ENCODE measurements at places on chromosomes 13 and 19.
A peak's percentile ranks its signal among the peaks of the same experiment; 100 is the strongest.

DNA sequence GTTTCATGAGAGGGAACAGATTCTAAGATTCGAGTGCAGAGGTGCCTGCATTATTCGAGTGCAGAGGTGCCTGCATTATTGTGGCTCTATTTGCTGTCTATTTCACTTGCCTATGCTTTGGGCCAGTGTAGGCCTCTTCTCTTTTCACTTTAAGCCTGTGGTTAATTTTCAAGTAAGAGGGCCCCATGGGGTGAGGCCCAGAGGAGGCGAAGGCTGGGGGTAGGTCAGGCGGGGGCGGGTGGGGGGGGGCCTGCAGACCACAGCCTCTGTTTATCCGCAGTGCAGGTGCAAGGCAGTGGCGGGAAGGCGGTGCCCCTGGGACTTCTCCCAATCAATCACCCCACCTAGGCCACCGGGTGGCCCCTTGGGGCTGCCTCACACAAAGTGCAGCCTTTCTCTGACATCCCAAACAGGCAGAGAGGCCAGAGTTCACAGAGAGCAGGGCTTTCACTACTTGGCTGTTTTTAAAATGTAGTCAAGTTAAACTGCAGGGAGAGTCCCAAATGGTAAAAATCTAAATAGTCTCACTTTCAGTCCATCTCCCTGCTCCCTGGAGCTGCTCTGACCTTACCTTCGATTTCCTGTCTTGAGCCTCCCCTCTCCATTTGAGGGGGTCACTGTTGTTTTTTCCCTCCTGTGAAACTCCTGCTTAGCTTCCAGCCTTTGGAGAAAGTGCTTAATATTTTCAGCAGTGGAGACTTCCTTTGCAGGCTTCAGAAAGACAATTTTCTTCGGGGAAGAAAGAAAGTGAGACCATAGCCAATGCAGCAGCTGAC is 249.0 kb downstream of the DLEU7 start:
- DNase-seq: no peak

DNA sequence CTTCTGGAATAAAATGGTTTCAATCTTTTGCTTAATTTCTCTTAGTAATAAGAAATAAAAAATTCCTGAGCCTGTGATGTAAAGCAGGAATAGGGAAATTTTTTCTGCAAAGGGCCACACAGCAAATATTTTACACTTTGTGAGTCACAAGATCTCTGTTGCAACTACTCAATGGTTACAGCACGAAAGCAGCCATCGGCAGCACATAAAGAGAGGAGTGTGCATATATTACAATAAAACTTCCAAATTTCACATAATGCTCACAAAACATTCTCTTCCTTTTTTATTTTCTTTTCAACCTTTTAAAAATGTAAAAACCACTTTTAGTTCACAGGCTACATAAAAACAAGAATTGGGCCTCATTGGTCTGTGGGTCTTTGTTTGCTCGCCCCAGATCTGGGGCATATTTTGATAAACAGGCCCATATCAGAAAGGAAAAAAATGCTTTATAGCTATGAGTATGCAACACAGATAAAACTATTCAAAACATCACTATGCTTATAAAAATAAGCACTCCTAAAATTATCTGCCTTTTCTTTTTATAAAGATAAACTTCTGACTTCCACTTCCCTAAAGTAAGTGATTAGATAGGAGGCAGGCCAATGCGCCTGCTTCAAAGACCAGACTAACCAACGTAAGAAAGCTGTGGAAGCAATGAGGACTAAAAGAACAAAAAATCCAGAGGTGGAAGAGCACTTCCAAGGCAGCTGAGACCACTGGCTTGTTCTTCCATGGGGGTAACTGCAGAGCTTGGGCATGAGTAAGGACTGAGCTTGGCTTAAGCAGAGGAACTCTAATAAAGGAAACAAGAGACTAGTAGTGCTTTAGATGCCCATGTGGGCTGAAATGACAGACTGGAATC is 26.5 kb downstream of the MYCBP2 start:
- DNase-seq: peak; percentile 65

DNA sequence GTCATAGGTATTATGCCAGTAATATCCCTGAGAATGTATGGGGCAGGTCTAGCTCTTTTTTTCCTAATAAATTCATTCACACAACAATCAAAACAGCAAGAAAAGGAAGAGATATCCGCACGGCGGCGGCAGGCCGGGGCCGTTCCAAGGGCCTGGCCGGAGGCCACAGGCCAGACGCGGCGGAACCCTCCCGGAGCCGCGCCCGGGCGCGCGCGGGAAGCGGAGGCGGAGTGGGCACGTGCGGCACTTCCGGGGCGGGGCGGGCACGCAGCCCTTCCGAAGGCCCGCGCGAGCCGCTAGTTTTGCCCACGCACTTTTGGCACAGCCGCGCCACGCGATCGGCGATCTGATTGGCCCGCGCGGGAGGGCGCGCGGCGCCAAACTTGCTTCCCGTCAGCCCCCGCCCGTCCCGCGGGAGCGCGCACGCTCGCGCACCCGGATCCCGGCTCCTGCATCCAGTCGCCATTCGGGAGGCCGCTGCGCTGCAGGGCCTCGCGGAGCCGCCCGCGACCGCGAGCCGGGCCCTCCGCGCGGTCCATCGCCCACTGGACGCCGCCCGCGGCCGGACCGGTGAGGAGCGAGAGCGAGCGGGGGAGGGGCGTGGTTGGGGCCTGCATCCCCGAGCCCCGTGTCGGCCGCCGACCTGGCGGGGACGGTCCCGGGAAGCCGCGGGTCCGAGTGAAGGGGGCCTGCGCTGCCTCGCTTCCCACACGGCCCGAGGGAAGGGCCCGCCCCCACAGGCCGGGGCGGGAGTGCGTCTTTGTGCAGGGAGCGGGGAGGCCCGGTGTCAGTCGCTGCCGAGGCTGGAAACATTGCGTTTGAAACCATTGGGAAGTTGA is at the start of gene CHAMP1:
CHAMP1 (plus strand) TSS at position 430 of the 839 bp plus-strand sequence. CDS start 9,340 bp downstream, outside the sequence.
- peak; percentile 66 for DNase-seq

- DNase-seq: no peak
Observed at GRCh38 chr19:35055715-35056179, 14.2 kb downstream of the HPN start.

DNA sequence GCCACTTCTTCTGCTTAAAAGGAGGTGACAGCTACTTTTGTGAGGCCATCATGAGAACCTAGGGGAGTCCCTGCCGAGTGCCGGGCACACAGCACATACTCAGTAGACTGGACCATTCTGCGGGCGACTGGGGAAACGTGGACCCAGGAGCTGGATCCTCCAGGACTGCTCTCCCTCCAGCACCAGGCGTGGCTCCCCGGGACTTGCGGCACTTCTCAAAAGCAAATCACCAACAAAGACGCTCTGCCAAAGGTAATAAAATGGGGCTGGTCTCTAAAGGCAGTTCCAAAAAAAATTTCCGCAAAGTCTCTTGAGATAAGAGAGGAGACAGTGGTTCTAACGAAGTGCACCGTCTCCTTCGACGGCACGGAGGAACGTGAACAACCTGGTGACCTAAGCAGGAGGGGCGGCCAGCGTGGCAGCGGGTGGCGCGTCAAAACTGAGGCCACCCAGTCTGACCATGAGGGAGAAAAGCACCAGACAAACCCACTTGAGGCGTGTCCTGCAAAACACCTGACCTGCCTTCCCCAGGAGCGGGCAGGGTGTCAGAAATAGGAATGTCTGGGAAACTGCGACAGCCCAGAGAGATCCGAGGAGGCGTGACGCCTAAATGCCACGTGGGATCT is 1.4 kb upstream of the TMPRSS9 start:
- DNase-seq: no peak

DNA sequence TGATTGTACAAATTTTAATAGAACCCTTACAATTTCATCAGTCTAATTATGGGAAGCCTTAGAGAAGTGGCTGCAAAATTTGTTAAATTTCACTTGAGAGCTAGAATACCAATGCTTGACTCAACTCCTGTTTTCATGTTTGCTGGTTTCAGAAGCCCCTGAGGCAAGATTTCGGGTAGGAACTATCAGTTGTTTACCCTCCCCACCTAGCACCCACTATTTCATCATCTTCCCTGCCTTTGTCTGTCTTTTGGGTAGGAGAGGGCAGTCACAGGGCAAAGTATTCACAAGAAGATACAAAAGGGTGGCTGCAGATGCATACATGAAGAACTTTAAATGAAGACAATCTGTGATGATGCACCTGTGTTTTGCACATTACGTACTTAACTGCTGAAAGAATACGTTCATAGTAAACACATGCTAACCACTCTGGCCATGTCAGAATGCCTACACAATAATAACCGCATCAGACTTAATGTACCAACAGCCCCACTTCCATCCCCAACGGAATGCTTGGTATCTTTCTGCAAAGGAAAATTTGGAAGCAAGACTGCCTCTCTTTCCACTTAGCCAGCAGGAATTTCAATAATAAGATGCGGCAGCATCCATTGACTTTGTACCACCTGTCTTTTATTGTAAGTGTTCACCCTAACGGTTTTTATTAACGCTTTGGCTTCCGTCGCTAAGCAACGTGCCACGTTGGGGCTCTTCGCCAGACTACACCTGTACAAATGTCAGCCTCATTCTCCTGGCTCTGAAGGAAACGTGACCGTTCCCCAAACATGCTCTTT is 30.4 kb downstream of the TPT1 start:
- no peak for DNase-seq

DNA sequence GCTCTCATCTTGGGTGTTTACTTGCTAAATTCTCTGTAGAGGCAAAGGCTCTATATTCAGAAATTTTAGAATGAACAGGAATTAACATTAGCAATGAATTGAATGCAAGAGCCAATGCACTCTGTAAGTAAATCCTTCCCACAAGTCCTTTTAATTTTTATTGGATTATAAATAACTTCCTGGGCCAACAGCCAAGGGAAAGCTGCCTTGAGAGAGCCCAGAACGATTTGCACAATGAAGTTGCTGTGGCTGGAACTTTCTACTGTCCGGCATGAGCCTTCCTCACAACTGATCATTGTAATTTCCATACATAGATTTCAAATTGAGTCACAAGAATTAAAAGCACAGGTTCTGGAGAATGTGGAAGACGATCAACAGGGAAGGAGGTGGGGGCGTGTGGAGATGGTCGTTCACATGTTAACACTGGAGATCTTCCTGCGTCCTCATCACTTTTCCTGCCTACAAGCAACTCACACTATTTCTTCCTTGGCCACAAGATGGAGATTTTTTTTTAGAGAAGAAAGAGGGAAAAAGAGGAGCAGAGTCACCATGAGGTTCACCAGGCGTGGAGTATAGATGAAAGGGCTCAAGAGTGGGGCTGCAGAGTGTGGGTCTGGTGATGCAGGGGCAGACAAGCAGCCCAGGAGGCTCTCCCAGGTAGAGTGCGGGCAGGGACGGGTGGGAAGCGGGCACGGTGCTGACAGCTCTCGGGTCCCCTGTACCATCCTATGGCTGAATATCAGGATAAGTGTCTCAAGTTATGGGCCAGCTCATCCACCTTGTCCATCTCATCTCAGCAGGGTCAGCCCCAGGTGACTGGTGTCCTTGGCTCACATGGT is 110.7 kb downstream of the SOX1 start:
- DNase-seq: no peak
